B cell (primary cell): ENCODE measurements at places on chromosomes 5 and 9. TPM values are rescaled to one million over a fixed set of nuclear protein-coding genes. Genes with fewer than 3 reads are reported as not detected.

DNA sequence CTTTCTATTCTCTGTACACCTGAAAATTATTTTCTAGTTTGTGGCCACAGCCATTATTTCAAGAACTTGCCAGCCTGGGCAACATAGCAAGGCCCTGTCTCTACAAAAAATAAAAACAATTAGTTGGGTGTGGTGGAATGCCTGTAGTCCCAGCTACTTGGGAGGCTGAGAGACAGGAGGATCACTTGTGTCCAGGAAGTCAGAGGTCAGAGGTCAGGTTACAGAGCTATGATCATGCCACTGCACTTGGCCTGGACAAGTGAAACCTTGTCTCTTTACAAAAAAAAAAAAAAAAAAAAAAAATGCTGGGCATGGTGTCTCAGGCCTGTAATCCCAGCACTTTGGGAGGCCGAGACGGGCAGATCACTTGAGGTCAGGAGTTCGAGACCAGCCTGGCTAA is 58.3 kb downstream of the HMGCR start:
- no peak overlapping the region for H3K4me3 ChIP-seq
- H3K4me1 ChIP-seq = no peaks in the 10 kb centered on the region
- peaks cover 28% of the 10 kb centered on the region for H3K36me3 ChIP-seq
- no peak overlapping the region for H3K27ac ChIP-seq

FOXD1 gene
- total RNA-seq = 0.44 and 0.49 TPM in 2 replicates

DNA sequence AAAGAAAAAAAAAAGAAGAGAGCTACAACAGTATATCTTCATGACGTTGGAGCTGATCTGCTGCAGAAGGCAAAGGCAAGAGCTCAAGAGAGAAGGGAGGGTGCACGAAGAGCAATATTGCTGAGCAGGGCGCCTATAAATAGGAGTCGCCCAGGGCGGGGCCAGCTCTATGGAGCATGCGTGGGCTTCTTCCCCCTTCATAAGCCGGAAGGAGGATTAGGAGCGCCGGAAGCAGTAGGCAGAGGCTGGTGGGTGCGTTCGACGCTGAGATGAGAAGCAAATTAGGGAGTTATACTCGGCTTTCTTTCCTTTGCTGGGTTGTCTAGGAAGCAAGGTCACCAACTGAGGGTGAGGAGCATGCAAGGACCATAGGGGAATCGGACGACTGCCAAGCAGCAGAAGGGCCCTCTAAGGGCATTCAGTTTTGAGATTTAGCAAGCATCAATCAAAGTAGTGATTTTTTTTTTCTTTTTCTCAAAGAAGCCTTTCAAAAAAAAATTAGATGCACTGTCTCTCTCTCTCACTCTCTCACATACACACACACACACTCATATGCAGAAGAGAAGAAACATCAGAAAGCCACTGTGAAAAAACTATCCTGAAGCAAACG is 496.7 kb downstream of the ENC1 start:
- H3K36me3 ChIP-seq = no peaks in the 10 kb centered on the region
- H3K4me1 ChIP-seq = no peaks in the 10 kb centered on the region
- no peaks in the 10 kb centered on the region for H3K27me3 ChIP-seq
- H3K4me3 ChIP-seq = no peak overlapping the region

- no peak overlapping the region for H3K27ac ChIP-seq
- no peaks in the 10 kb centered on the region for H3K36me3 ChIP-seq
- H3K27me3 ChIP-seq = peaks cover 6% of the 10 kb centered on the region
- H3K4me1 ChIP-seq = peaks cover 3% of the 10 kb centered on the region
These were observed 355.4 kb upstream of the SLC24A2 start for GRCh38 chr9:20144197-20144596.

GRCh38 chr5:142015781-142016533 is 3.1 kb upstream of the GNPDA1 start:
- H3K4me1 ChIP-seq = peaks cover 35% of the 10 kb centered on the region
- H3K27me3 ChIP-seq = no peaks in the 10 kb centered on the region
- no peak overlapping the region for H3K4me3 ChIP-seq
- H3K27ac ChIP-seq = no peak overlapping the region
- no peaks in the 10 kb centered on the region for H3K36me3 ChIP-seq

OBP2B gene
- total RNA-seq = not detected in 2 replicates

- no peak overlapping the region for H3K4me3 ChIP-seq
- H3K27ac ChIP-seq = no peak overlapping the region
These were observed 204.4 kb downstream of the TRIO start for GRCh38 chr5:14347522-14347921.

DNA sequence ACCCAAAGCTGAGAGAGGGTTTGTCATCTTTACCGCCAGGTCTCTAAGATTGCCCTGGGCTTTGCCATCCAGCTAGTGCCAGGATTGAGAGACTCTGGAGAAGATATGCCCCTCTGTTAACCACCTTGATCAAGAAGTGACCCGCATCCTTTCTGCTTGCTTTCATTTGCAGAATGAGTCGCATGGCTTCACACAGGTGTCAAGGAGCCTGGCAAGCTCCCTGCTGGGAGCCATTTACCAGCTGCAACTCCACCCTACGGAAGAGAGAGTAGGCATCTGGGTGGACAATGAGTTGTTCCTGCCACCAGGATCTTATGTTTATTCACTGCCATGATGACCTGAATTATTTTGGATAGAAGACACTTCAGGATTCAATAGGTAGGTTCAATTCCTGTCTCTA is 43.0 kb downstream of the HSD17B3 start:
- H3K4me1 ChIP-seq = no peaks in the 10 kb centered on the region
- H3K27ac ChIP-seq = no peak overlapping the region
- no peak for DNase-seq
- H3K36me3 ChIP-seq = no peaks in the 10 kb centered on the region

DNA sequence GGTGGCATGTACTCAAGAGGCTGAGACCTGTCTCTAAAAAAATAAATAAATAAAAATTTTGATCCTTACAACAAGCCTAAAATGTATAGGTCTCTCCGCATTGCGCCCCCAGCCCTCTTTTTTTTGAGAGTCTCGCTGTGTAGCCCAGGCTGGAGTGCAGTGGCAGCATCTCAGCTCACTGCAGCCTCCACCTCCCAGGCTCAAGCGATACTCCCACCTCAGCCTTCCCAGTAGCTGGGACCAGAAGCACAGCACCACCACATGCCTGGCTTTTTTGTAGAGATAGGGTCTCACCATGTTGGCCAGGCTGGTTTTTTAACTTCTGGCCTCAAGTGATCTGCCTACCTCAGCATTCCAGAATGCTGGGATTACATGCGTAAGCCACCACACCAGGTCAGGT is 2.2 kb upstream of the GARIN3 start:
- H3K27ac ChIP-seq = no peak overlapping the region
- peaks cover 16% of the 10 kb centered on the region for H3K4me1 ChIP-seq
- H3K27me3 ChIP-seq = no peaks in the 10 kb centered on the region
- no peak for DNase-seq
- H3K4me3 ChIP-seq = no peak overlapping the region
- H3K36me3 ChIP-seq = no peaks in the 10 kb centered on the region

ADAMTSL2 gene
- total RNA-seq = not detected in 2 replicates

TMEM215 gene
- total RNA-seq = not detected in 2 replicates

DNA sequence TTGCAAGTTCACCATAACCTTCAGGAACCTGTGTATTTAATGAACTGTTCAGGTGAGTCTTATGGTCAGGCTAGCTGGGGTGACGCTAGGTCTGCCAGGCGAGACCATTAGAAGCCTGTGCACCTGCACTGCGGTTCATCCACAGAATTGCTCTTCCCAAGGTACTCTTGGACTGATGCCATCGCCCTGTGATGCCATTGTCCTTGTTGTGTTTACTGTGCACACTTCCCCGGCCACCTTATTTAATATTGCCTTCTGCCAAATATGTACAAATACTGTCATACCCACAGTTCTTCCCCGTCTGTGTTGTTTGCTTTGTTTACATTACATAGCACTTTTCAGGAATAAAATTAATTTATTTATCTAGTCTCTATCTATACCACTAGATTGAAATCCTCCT is 66.3 kb downstream of the RCL1 start:
- H3K4me3 ChIP-seq = no peak overlapping the region
- no peak overlapping the region for H3K27ac ChIP-seq
- DNase-seq = no peak
- peaks cover 1% of the 10 kb centered on the region for H3K36me3 ChIP-seq
- no peaks in the 10 kb centered on the region for H3K27me3 ChIP-seq
